ENCODE measurements at places on chromosomes 3 and 15.
A peak's percentile ranks its signal among the peaks of the same experiment; 100 is the strongest.

GRCh38 chr3:158091531-158091930 lies 14.7 kb downstream of the SHOX2 start:
- peak; percentile 28 for DNase-seq

DNA sequence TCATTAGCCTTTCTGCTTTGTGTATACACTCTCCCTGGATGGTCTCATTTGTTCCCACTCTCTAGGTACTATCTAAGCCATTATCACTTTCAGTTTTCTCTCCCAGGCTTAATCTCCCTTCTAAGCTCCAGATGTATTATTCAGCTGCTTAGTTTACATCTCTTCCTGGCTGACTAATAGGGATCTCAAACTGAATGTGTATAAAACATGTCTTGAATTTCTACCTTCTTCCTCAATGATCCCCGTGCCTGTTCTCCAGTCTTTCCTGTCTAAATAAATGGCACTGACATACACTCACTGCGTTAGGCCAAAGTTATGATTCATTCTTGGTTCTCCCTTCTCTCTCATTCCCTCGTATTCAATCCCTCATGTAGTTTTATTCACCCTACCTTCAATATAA lies 127.3 kb downstream of the NR2F2 start:
- no peak for DNase-seq

DNA sequence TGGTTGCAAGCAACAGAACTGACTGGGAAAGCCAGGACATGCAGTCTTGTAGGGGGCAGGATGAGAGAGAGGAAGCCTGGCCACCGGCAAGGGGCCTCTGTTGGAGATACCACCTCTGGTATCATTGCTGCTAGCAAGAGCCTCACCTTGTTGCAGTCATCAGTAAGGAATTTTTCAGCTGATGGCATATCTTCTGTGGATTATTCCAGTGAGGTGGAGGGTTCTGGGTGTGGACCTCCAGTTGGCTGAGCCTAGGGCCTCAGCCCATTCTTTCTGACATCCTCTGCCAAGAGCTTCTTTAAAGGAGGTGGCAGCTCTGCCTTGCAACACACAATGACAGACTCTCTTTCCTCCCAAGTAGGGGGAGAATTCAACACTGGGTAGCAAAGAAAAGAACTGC lies 128.9 kb downstream of the AQP9 start:
- DNase-seq, result no peak

DNA sequence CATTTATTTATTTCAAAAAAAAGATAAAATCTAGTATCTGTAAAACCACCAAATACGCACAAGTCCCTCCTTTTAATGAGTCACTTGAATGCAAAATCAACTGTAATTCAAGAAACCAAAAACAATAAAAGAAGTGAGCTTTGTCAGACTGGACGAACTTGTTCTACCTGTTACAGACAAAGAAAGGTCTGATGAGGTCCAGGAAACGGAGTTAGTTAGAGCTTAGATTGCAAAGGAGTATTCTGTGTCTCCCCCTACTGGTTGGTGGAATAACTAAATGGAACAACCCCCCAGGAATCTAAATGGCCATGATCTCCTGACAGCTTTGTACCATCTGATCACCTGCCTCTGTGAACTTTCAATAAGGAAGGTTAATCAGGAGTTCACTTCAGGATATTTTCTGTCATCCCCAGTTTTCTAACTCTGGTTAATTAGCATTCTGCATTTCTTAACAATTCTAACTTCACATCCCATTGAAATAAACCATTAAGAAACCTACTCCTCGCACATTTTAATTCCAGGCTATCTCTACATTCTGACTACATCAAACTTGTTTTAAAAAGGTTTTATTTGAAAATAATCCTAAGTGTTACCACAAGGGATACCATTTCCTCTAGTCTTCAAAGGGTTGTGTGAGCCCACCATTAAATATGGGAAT lies 333.0 kb upstream of the SATB1 start:
- peak; percentile 19 for DNase-seq

DNA sequence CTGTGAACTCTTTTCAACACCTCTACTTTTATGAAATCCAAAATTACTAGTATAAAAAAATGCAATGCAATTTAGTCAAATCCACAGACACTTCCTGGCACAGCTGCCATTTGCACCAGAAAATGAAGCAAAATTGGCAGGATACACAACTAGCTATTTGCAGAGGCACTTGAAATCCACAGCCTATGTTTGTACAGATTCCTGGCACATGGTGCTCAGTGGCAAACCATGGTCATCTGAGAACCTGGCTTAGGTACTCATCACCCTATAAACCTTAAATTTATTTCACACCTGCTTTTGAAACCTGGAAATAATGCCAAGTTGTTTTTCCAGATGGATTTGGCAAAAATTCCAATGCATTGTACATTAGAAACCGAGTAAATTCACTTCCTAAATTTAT lies 20.2 kb upstream of the PPM1L start:
- no peak for DNase-seq

DNA sequence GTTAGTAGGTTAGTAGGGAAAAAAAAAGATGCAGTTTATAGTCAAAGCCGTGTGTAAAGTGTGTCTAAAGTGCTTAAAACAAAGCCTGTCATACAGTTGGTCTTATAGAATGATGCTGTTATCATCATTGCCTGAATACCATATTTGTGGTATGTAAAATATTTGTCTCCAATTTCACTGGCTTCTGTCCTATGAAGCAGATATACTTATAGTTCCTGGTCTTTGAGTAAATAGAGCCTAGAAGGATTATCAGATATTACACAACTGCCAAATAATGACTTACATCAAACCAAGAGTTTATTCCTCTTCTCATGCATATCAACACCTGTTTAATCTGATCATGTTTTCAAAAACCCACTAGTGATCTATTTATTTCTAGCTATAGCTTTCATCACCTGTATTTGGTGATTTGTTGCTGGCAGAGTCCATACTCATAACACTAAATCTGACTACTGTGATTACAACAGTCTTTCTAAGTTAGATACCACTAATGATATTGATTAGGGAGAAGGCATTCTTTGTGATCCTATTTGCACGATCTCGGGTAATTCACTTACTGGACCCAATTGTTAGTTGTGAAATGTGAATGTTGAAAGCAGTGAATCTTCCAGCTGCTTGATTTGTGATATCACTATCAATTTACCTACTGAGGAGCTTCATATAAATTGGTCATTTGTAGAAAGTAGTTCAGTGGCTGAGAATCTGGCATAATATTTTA lies 413.7 kb downstream of the LPP start:
- DNase-seq, result no peak

- no peak for DNase-seq
These were observed 22.5 kb downstream of the MRPS11 start for GRCh38 chr15:88490036-88490435.

DNA sequence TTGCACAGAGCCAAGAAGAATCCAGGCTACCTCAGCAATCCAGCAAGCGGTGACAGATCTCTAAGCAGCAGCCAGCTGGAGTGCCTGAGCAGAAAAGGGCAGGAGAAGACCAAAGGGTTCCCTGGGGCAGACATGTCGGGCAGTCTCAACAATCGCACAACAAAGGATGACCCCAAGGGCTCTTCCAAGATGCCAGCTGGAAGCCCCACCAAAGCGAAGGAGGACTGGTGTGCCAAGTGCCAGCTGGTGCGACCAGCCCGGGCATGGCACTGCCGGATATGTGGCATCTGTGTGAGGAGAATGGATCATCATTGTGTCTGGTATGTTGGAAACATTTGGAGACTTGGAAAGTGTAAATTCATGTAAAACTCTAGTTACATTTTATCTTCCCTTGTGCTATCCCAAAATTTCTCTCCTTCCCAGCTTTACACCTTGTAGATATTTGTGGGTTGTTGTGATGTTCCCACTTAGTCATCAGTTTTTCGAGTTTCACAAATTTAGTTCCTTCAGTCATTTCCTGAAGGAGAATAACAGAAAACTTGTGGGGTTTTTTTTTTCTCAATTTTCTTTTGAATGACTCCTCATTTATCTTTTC lies 6.4 kb downstream of the ZDHHC23 start:
- no peak for DNase-seq

DNA sequence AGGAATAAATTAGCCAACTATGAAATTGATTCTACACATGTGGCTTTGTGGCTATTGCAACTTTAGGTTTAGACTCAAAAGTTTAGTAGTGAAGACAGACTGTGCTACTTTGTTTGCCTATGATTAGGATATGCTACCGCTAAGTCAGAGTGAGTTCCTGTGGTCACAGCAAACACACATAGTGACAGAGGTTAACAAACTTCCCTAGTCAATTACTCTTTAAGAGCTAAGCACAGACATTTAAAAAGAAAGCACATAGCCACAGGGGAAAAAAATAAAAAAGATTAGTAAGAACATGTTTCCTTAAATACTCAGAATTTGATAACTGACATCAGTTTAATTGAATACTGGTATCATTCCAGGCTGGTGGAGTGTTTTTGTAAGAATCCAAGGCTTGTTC lies 207.1 kb downstream of the GBE1 start:
- no peak for DNase-seq

- peak; percentile 26 for DNase-seq
These were observed 111.7 kb downstream of the NUP210 start for GRCh38 chr3:13308380-13308801.

DNA sequence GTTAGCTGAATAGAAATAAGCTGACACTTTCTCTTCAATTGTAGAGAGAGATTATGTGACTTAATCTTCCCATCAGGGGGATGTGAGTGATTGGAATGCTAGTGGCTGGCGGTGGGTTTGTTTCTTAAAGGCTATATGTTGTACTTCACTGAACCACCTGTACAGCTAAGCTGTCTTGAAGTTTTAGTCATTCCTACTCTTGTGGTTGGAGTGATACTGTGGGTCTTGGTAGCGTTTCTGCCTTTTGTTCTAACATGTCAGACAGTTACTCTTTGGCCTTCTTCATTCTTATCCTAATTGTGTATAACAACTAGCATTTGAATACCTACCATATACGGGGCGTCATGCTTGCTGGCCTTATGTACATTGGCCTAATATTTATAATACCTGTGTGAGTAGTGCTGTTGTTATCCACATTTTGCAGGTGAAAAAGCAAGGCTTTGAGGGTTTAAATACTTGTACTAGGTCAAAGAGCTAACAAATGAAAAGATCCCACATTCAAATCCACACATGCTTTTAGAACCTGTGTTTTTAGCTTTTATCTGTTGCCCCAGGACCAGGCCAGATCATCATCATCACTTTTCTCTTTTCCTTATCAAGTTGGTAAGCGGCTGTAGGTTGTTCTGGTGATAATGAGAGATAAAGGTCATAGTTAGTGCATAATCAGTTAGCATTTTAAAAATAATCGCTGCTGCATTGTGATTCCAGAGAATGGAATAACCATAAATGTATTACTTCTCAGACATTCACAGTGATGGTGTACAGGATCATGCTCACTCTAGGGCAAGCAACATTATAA lies 50.2 kb downstream of the AKAP13 start:
- DNase-seq, result no peak

GRCh38 chr3:56611364-56611763 lies 54.4 kb downstream of the CCDC66 start:
- DNase-seq, result no peak

- no peak for DNase-seq
These were observed 53.7 kb downstream of the GRIP2 start for GRCh38 chr3:14486460-14486859.

GRCh38 chr15:49306551-49306950 lies 116.5 kb upstream of the FGF7 start:
- no peak for DNase-seq

- DNase-seq, result no peak
These were observed 3.9 kb downstream of the KATNBL1 start for GRCh38 chr15:34206011-34206410.

DNA sequence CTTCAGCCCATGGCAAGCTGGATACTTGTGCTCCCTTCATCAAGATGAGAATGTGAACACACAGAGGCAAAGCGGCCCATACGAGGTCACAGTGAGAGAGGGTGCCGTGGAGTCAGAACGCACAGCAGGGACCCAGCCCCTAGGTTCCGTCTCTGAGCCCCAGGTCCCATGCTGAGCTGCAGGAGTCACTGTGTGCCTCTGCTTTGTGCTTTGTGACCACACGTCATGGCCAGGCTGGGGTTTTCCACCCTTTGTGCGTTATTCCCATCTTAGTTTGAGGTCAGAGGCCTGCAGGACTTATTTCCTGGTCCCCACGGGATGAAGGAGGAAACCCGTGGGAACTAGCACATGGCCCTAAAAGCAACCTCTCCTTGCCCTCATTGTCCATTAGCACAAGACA lies 140.3 kb downstream of the TJP1 start:
- no peak for DNase-seq

All from hematopoietic multipotent progenitor cell treated with erythropoietin and hydrocortisone succinate and interleukin-3 and kit ligand, for 15 days (in vitro differentiated cells).